ENCODE measurements at places on chromosomes 11 and 22.

- no peak for DNase-seq
Measured at GRCh38 chr11:120707663-120708062, 196.1 kb downstream of the GRIK4 start.

DNA sequence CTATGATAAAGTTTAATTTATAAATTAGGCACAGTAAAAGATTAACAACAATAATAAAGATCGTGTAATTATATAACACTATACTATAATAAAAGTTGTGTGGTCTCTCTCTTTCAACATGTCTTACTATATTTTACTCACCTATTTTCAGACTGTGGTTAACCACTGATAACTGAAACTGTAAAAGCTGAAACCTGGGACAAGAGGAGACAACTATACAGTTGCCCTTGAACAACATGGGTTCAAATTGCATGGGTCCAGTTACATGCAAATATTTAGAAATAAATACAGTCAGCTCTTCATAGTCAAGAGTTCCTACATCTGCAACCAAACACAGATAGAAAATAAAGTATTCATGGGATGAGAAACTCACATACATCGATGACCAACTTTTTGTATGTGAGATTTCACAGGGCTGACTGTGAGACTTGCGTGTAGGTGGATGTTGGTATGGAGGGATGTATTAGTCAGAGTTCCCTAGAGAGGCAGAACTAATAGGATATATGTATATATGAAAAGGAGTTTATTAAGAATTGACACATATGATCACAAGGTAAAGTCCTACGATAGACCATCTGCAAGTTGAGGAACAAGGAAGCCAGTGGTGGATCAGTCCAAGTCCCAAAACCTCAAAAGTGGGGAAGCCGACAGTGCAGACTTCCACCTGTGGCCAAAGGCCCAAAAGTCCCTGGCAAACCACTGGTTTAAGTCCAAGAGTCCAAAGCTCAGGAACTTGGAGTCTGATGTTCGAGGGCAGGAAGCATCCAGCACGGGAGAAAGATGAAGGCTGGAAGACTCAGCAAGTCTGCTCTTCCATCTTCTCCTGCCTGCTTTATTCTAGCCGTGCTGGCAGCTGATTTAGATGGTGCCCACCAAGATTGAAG is 359.5 kb downstream of the INSC start:
- DNase-seq, result no peak

DNA sequence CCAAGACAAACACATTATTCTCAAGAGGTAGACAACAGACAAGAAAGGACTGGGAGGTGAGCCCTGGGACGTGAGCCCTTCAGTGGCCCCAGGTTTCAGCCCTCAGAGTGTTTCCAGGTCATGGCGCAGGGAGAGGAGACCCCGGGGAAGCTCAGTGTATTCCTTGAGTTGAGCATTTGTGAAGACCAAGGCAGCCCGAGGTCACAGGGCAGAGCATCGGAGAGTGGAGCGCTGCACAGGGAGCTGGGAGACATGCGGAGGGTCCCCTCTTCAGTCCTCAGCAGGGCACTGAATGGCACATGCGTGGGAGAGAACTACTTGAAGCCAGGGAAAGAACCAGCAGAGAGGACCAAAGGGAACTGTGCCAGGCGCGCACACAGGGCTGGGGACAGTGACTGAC is 11.7 kb downstream of the KRTAP5-6 start:
- DNase-seq, result no peak

- DNase-seq, result no peak
Measured at GRCh38 chr11:67271541-67272284, 5.4 kb downstream of the GRK2 start.

DNA sequence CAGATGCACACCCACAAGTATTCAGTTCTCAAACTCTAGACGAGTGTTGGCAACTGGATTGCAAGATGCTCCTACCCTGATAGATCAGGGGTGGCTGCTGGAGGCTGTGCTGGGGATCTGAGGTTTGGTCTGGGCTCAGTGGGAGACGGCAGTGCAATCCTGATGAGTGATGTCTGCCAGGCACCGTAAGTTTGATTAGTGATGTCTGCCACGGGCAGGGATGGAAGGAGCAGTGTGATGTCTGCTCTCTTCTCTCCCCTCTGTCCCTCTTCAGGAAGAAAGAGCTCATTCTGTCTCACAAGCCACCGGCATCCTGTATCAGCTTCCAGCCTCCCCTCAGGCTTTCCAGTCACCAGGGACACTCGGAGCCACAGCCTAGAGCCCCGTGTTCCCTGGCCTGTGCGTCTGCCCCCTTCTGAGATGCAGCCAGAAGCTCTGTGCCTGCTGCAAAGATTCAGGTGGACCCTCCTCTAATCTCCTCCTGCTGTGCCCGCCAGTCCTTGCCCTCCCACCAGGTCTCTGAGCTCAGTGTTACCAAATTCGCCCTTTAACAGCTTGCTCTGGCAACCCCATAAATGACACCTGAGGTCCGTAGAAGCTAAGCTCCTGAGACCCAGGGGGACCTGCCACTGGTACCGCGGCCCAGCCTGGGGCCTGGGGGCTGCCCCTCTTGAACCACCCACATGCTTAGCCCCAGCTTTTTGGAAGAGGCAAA is 19.9 kb downstream of the TP53I11 start:
- no peak for DNase-seq

- no peak for DNase-seq
Measured at GRCh38 chr11:134584706-134585445, 172.8 kb upstream of the B3GAT1 start.

DNA sequence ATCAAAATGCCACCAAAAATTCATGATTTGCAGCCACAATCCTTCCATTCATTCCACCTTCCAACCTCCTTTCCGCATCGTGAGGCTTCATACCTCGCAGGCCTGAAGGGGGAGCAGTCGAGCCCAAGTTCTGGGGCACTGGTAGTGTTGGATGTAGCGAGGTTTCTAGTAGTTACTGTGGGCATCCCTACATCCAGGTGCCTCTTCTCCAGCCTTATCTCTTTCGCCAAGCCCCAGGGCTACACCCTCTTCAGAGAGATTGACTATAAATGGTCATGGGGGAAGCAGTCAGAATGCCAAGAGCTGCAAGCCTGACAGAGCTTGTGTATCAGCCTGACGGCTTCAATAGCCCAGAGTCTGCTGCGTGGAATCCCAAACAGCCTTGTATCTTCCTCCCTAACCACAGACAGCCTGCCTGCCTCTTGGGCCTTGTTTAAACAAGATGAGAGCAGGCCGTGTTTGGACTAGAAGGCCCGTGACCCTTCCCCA is 28.9 kb downstream of the CLMP start:
- DNase-seq, result no peak

DNA sequence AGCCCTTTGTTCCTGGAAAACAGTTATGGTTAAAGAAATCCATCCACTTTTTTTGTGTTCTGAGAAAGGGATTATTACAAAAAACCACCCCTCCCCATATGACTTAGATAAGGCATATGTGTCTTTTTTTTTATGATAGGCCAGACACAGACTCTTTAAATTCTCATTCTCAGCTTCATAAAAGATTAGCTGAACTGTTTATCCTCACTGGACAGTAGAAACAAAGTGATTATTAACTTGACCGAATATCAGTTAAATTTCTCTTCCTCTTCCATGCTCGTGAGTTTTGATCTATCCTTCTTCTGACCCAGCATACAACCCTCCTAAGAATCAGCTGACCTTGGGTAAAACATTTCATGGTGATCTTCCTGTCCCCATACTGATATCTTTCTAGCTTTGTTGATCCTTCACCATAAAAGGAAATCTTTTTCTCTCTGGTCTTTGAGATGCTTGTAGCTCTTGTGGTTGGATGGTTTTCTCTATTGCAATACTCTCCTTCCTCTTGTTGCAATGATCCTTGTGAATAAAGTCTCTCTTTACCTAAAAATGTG is 26.2 kb downstream of the OR2AG2 start:
- no peak for DNase-seq

GRCh38 chr22:31127181-31127772 is 4.5 kb downstream of the INPP5J start:
- DNase-seq, result no peak

- DNase-seq, result no peak
Measured at GRCh38 chr22:26707090-26707489, 49.7 kb downstream of the MIAT start.

DNA sequence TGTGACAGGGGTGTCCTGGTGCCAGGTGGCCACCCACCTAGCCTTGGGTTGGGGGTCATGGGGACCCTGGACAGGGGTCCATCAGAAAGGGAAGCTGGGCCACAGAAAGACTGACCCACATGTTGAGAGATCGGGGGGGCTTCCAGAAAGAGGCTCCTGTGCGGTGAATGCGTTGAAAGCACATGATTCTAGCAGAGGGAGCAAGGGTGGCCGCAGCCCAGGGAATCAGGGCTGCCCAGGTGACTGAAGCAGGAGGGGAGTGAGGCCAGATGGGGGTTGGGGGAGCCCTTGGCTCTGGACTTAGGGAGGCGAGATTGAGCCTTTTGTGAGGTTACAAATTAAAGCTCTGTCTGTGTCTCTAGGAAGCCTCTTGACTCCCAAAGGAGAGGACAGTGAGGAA is 80.7 kb downstream of the MORC2 start:
- DNase-seq, result no peak

- no peak for DNase-seq
Measured at GRCh38 chr11:35168671-35169070, 29.7 kb downstream of the CD44 start.
